ENCODE measurements at places on chromosomes 11 and 22. TPM values are rescaled to one million over a fixed set of nuclear protein-coding genes. Genes with fewer than 3 reads are reported as not detected.

HSPB2 gene
- not detected for total RNA-seq

SYCE3 gene
- 0.46 TPM for total RNA-seq

KRTAP5-10 gene
- total RNA-seq = not detected

BDNF gene
- total RNA-seq = 11.4 TPM

CSNK2A3 gene
- 1.7 TPM for total RNA-seq

EMID1 gene
- 0.38 TPM for total RNA-seq

TTC36 gene
- 0.16 TPM for total RNA-seq

LDHAL6A gene
- not detected for total RNA-seq

STK33 gene
- total RNA-seq = 5.2 TPM

MGAT3 gene
- total RNA-seq = 0.35 TPM

ISX gene
- total RNA-seq = not detected

SLC17A6 gene
- total RNA-seq = not detected

NUP98 gene
- 67.2 TPM for total RNA-seq

LRP5 gene
- total RNA-seq = 62.0 TPM

OR52J3 gene
- not detected for total RNA-seq

MAP6 gene
- total RNA-seq = 1.7 TPM

OR52E8 gene
- not detected for total RNA-seq

CASP12 gene
- not detected for total RNA-seq

NTM gene
- not detected for total RNA-seq

MAPK8IP2 gene
- total RNA-seq = 4.1 TPM

KCNK4 gene
- 0.24 TPM for total RNA-seq

CRYBB1 gene
- not detected for total RNA-seq

CADM1 gene
- total RNA-seq = 23.2 TPM

SC5D gene
- 10.3 TPM for total RNA-seq

MLC1 gene
- total RNA-seq = 0.06 TPM

DDTL gene
- 1.8 TPM for total RNA-seq

SULT4A1 gene
- not detected for total RNA-seq

APOL3 gene
- 0.05 TPM for total RNA-seq

ELFN2 gene
- 5.8 TPM for total RNA-seq

CEP164 gene
- 18.5 TPM for total RNA-seq

TRIM44 gene
- total RNA-seq = 29.0 TPM

OR8B8 gene
- not detected for total RNA-seq

KCTD14 gene
- 2.2 TPM for total RNA-seq

SLC5A1 gene
- not detected for total RNA-seq

OR5B21 gene
- total RNA-seq = not detected

IL17REL gene
- total RNA-seq = not detected

TFIP11 gene
- total RNA-seq = 27.3 TPM

DCDC1 gene
- 0.64 TPM for total RNA-seq

ZNF70 gene
- total RNA-seq = 1.2 TPM

TTC38 gene
- total RNA-seq = 11.0 TPM

ANKRD49 gene
- total RNA-seq = 7.0 TPM

FAT3 gene
- 0.38 TPM for total RNA-seq

BTBD18 gene
- total RNA-seq = not detected

HEPN1 gene
- total RNA-seq = not detected

NUDT8 gene
- total RNA-seq = 14.4 TPM

PIH1D2 gene
- total RNA-seq = 1.3 TPM

MMP8 gene
- total RNA-seq = not detected

PEX26 gene
- 10.1 TPM for total RNA-seq

UBQLNL gene
- not detected for total RNA-seq
